NCI-H2171 treated with DMSO at 0.1 percent for 48 hours (cell line): ENCODE measurements at places on chromosomes 6 and 20.

DNA sequence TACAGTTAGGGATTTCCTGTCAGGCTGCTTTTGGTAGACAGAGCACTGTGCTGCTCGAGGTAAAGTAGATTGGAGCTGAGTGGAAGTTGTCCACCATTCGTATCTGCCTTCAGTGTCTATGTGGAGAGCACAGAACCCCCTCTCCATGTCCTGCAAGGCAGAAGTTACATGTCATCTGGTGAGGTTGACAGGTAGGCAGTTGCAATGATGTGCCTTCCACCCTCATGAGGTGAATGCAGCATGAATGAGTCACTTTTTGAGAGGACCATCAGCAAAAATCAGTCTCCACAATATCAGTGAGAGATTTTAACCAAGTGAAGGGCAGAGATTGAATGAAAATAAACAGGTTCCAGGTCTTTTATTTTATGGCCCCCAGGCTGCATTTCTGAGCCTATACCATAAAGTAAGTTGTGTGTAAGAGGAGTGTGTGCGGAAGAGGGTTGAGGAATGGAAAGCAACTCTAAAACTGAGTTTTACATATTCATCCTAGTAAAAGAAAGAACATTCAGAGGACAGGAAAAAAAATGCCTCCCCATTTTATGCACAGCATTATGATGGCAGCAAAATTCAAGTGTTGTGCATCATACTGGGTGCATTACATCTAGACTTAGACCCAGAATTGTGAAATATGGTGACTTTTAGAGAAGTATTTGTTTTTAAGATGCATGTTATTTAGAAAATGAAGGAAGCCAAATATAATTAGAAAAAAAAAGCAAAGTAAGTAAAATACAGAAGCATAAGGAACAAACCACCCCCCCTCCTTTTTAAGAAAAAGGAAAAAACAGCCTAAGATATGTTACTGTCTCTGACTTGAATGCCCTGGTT, 15.8 kb downstream of the TRAPPC3L start:
- no peak for DNase-seq

DNA sequence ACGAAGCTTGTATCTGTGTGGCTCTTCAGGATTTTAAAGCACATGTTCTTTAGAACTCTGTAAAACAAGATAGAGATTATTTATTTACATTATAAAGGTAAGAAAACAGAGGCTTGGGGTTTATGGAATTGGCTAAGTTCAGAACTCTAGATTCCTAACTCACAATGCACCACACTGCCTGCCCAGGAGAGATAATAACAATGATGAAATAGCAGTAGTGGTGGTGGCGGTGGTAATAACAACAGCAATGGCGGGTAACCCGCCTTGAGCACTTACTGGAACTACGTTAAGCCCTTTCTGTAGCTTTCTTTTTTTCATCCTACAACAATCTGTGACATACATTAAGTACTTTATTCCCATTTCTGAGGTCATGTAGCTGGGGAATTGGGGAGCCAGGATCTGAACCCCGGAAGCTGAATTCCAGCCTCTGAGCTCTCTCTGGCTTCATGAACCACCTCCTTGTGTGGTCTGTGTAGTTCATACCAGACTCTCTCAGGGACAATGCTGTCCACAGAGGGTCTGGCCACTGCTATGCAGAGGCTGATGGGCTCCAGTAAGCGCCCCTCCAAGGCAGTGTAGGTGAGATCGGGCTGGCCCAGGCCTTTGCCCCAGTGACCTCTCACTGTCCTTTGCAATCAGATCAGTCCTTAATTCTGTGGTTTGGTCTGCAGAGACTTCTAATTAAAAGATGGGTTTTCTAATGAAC, 260.9 kb downstream of the SLC24A3 start:
- no peak for DNase-seq

GRCh38 chr6:26489996-26490964, 9.8 kb upstream of the BTN1A1 start:
- DNase-seq, result no peak

DNA sequence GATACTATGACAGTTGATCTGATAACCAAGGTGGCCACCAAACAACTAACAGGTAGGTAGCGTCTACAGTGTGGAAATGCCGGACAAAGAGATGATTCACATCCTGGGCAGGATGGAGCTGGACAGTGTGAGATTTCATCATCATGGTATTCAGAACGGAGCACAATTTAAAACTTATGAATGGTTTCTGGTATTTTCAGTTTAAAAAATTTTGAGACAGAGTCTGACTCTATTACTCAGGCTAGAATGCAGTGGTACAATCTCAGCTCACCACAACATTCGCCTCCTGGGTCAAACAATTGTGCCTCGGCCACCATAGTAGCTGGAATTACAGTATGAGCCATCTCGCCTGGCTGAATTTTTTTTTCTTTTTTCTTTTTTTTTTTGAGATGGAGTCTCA, 43.8 kb downstream of the CEP57L1 start:
- no peak for DNase-seq

GRCh38 chr20:32960849-32961731, 43.1 kb downstream of the SUN5 start:
- DNase-seq, result no peak

- no peak for DNase-seq
These were observed 22.3 kb upstream of the EYA4 start for GRCh38 chr6:133218852-133219251.

DNA sequence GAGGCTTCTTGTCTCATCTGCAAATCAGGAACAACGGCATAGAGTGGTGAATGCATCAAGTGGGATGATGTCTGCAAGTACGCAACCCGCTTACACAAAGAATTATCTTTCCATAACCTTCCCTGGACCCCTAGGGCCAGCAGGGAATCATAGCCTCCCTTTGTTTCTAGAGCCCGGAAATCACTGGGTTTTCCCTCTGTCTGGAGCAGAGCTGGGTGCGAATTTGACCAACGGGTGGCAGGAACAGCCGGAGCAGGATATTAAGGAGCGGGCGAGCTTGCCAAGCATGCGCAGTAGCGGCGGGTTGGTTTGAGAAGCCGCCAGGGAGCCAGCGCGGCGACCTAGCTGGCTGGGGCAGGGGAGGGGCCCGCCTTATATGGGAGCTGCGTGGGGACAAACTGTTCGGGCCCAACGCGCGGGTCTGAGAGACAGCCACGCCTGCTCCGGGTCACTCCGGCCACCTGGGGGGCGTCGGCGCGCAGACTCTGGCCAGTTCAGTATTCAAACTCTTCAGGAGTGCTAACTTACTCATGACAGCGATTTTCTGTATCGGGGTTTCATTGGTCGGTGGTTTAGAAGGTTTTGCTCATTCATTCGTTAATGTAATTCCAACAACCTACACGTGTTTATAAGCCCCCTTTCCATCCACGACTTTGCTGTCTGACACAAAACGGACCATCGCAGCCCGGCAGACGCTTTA, 1.6 kb upstream of the KIF16B start:
- DNase-seq, result peak; percentile 80

DNA sequence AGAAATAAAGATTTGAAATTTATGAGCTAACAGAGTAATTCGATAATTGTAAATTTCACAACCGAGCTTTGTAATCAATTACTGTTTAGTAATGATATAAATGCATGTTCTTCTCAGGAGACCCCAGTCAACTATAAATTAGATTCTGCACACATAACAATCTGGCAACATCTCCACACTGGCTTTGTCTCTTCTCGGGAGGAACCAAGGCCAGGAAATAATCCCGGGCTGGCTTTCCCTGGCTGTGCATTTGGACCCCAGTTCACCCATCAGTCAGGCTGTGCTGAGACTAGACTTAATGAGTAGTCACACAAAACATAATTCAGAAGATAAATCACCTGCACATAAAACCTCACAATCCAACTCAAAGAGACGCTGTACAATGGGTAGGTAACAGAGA, 65.5 kb downstream of the PTPRT start:
- DNase-seq, result no peak

DNA sequence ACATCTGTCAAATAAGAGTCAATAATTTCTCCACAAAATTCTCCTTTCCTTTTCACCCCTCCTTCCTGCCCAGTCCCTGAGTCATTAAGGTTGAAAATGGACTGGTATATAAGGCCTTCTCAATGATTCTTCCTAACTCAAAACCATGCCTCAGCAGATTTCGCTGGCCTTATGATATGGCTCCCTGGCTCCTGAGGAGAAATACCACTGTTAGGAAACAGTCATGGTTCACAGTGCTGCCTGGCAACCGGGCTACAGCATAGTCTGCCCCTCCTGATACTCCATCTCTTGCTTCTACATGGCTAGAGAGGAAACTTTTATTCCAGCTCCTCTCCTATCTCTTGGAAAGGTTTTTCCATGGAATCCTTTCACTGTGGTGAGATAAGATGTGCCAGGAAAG, 4.7 kb downstream of the UBE2J1 start:
- DNase-seq, result no peak

GRCh38 chr6:14129575-14129974, 12.0 kb downstream of the CD83 start:
- peak; percentile 80 for DNase-seq

DNA sequence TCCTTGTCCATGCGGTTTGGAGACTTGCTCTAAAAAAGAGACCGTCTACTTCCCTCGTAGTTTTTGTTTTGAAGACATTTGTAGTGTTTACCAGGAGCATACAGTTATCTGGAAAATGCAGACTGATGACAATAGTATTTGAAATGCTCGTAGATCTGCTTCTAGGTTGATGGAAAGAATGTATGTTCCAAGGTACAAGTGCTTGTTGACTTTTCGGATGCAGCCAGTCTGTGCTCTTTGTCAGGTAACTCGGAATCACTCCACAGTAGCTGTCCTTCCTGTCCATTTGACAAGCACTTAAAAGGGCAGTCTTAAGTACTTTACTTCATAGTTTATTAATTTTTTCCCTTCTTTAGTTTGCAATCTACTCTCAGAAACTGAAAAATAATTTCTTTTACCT, 194.8 kb downstream of the ESR1 start:
- DNase-seq, result no peak

DNA sequence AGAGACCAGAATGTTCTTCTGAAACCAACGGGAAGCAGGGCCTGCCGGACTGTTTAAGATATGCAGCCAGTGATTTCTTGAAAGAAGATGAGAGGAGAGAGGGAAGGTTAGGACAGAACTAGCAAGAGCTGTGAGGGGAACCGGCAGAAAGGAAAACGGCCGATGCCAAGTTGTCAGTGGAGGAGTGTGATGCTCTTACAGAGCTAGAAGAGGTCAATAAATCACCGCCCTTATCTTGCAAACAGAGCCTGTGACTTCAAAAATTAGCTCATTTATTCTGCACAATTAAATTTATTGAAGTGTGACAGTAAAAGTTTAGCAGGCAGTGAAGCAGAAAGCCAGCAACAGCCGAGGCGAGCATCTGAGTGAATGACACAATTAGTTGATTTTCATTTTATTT, 509.5 kb upstream of the ID4 start:
- peak; percentile 39 for DNase-seq

GRCh38 chr20:62603021-62603906, 39.0 kb upstream of the SLCO4A1 start:
- no peak for DNase-seq

DNA sequence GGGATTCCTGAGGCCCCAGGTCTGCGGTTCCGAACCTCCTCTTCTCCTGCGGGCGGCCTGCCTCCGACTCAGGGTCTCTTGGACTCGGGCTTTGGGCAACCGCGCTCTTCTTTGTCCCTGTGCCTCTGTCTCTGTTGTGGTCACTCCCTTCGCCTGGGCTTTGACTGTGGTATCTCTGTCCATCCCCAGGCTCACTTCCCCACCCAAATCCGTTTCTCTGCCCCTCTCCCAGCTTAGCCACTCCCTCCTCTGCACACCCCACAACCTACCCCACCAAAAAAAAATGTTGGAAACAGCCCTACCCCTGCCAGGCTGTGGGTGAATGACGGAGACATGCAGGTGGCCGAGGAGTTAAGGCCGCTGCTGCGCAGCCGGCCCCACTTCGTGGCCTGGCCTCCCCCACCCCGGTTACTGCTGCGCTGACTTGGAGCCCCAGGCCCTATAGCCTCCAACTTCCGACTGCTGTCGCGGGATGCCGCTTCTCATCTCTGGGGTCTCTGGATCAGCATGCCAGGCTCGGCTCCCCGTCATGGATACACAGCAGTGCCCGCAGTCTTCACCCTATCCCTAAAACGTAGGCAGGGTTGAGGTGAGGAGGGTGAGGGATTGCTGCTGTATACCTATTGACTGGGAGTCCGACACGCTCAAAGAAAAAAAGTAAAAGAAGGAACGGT, 2.7 kb upstream of the MAFB start:
- DNase-seq, result no peak

DNA sequence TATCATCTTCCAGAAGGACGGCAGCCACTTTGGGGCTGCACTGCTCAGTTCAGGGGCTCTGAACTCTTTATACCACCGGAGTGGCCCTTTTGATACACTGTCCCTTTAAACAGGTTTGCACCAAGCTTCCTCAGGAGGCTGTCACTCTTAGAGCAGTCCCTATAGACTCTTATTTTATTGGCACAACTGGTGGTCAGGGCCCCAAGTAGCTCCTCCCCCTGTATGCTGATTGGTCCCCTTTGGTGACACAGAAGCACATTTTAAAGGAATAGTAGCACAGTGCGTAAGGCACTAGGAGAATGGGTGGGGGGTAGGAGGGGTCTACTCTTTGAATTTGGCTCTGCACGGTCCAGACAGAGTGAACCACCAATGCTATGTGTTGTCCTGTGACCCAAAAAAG, 122.6 kb upstream of the MLN start:
- peak; percentile 53 for DNase-seq

GRCh38 chr20:50056951-50057713, 55.8 kb downstream of the UBE2V1 start:
- no peak for DNase-seq

- no peak for DNase-seq
These were observed 161.0 kb downstream of the MCHR2 start for GRCh38 chr6:99833034-99833433.

DNA sequence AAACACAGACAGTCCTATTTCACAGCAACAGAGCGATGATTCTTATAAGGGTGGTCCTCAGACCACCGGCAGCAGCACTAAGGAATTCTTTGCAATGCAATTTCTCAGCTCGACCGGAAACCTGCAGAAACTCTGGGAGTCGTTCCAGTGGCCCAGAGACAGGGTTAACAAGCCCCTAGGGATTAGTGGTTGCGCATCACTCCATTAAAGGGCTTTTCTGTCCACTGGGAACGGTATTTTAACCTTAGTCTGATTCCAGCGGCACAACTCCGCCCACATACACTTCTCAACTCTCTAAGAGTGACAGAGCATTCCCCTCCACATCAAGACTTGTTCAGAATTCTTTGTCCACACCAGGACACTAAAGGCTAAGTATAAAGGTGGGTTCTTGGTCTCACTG, 341.5 kb downstream of the TFAP2A start:
- no peak for DNase-seq

DNA sequence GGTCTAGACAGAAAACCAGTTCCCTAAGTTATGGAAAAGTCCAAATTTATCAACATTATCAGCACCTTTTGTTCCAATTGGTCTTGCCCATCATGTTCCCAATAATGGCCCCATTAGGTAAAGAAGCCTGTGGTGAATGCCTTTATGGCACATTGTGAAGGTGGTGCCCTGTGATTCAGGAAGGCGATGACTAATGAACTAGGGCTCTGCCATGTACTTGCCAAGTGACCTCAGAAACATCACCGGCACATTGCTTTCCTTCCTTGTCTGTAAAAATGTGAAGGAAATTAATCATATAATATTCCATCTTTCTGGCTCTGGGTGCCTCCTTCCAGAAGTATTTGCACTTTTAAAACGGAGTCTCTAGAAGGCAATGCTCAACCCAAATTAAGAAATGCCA, 132.3 kb downstream of the UNC5CL start:
- no peak for DNase-seq

- DNase-seq, result no peak
These were observed 20.3 kb upstream of the ATXN1 start for GRCh38 chr6:16781348-16782169.
